ENCODE measurements at places on chromosomes 1 and 21.

DNA sequence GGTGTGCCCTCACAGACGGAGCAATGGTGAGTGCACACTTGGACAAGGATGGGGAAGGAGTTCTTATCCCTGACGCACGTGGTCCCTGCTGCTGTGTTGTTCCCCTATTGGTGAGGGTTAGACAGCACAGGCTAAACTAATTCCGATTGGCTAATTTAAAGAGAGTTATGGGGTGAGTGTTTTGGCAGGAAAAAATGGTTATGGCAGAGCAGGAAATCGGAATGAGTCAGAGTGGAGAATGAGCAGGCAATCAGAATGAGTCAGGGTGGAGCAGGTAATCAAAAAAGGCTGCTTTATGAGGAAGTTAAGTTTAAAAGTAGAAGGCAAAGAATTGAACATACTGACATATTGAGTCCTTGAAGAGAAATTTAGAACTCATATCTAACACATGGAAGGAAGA, 100.5 kb downstream of the NGF start:
- no peak for DNase-seq

DNA sequence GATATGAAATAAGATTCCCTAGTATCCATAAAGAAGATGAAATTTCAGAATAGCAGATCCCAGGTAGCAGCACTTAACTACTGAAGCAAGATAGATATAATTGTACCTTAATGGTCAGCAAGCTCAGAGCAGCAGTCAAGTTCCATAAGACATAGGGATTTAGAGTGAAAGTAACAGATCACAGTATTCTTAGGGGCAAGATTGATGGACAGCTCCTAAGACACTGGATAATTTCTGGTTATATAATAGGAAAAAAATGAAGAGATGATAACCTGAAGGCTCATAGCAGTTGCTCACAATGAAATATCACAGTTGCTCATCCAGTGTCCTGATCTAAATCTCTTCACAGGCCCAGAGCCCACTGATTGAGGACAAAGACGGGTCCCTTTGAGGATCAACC, 66.0 kb downstream of the SLC30A10 start:
- DNase-seq, result no peak

GRCh38 chr1:31203215-31203614, 36.5 kb downstream of the NKAIN1 start:
- DNase-seq, result no peak

DNA sequence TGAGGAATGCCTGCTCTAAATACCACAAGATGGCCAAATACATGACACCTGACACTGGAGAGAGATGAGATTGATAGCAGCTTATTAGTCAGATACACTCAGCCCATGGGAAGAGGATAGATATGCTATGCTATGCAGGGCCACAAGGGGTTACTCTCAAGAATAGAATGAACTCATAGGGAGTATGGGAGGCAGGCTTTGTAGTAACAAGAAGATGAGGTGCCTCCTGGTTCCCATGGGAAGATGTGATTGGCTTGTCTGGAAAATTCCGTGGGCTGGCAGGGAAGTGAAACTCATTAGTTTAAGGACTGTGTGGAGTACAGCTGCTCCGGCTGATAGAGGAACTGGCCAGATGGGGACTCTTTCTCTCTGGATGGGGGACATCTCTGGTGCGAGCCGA, 16.5 kb downstream of the CCDC30 start:
- no peak for DNase-seq

- no peak for DNase-seq
Measured at GRCh38 chr1:183996396-183996795, 41.1 kb downstream of the COLGALT2 start.

DNA sequence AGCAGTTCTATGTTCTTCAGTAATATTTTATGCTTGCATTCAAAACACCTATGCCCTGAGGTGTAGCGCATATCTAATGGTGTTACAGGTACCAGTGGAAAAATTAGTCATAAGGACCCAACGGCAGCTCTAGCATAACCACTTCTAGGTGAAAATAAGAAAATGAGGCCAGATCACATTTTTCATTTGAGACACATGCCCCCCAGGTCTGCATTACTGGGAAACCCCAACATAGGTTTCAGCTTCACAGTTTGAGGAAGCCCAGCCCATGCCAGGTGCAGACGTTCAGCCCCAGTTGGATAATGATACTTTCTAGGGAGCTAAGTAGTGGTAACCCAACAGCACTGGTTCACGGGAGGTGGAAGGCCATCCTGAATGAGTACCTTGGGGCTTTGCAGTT, 129.8 kb downstream of the CNIH3 start:
- DNase-seq, result no peak

DNA sequence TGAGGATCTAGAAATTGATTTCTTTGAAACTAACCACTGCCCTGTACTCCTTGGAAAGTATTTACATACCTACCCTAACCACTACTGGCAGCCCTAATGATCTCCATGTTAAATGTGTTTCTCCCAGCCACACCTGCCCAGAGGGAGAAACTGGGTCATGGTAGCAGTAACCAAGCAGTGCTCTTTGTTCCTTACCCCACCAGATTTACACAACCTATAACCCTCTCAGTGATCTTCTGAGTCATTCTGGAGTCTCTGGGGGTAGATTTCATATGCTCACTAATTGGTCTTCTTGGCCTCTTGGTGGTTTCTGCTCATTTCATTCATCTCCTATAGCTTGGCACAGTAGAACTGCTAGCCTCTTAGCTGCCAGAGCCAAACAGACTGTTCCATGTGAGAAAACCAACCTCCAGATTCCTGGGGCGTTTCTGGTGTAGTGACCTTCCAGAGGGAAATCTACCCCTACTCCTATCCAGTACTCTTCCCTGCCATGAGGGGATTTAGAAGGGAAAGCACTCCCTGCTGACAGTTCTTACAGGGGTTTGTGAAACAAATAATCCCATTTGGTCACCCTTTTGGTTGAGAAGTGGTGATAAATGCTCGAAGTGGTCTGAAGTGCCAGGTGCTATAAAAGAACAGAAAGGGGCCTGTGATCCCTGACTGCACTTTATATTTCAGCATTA, 36.2 kb upstream of the LRIG2 start:
- no peak for DNase-seq

DNA sequence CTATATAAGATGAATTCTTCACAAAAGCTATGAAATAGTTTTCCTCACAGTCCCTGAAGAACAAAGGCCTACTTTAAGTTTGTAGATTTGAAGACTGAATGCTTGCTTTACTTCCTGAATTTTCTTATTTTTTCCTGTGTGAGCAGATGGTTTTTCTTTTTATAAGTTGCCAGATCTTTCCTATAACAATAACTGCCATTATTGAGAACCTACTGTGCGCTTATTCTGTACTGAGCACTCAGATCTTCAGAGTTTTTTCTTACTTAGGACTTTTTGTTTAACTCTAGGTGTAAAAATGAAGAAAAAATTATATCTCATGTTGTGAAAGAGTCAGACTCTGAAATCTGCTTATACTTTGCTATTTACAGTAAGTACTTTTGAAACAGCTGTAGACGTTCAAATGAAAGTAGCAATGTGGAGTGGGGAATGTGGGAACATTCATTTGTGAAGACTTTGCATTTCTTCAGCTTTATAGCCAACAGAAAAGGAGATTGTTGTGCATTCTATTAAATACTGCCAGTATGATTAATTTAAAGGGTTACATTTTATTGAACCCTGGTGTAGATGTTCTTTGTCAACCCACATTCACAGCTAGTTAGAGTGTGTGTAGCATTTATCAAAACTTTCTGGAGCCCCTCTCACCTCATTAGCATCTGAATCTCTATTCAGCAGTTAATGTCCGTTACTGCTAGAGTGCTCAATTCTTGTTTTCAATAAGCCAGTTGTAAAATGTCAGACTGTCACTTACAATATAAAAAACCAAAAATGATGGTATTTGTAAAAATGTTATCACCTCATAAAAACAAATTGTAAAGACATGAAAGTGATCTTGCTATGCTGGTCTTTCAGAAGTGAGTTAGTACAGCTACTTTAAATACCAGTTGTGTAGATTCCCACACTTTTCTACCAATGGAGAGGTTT, 29.0 kb downstream of the NFIA start:
- no peak for DNase-seq

DNA sequence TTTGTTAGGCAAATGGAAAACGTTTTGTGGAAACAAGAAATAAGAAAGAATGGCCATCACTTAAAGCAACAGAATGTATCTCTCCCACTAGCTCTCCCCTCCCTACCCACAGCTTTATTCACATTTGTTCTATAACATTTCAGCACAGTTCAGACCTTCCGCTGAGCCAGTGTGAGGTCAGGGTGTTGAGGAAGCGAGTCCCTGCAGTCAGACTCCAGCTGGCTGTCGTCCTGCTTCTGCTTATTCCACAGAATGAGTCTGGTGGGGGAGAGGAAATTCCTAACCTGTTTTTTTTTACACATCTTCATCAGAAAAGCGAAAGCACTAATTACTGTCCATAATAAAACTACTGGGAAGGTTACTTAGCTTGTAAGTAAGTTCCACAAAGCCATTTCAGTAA, 39.0 kb downstream of the MRPL39 start:
- DNase-seq, result no peak

GRCh38 chr1:15684468-15685291, 560 bp downstream of the PLEKHM2 start:
- no peak for DNase-seq

- no peak for DNase-seq
Measured at GRCh38 chr1:94240822-94241221, 3.4 kb upstream of the ARHGAP29 start.

- DNase-seq, result no peak
Measured at GRCh38 chr1:36083219-36083618, 675 bp upstream of the TEKT2 start.

- DNase-seq, result no peak
Measured at GRCh38 chr1:213779228-213779627, 208.5 kb upstream of the PROX1 start.
